ENCODE measurements at places on chromosomes 13 and 19. TPM values are rescaled to one million over a fixed set of nuclear protein-coding genes. Genes with fewer than 3 reads are reported as not detected.

Gene NLRP7
- total RNA-seq: not detected

Gene ONECUT3
- total RNA-seq: not detected

Gene ZNF541
- 0.30 TPM for total RNA-seq

Gene ZNF177
- total RNA-seq: 2.0 TPM

Gene CYP2F1
- total RNA-seq: not detected

DNA sequence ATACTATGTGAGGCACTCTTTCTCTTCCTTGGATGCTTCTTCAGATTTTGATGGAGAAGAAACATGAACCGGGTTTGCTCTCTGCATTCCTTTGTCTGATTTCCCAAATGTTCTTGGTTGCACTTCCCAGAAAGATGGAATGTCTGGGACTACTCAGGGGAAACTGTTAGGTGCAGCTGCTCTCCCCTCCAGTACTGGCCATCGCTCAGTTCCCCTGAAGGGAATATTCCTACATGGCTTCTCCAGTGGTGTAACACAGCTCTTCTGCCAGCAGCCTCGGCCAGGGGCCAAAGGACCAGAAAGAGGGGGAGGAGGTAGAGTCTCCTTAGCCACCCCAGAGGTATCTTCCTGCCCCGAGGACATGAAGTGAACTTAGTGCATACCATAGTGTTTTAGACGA lies 33.5 kb upstream of the SPRY2 start:
- no peak overlapping the region for H3K4me3 ChIP-seq
- no peak overlapping the region for H3K27ac ChIP-seq
- H3K4me1 ChIP-seq: peaks cover 1% of the 10 kb centered on the region
- DNase-seq: no peak
- no peaks in the 10 kb centered on the region for H3K36me3 ChIP-seq

GRCh38 chr13:30846311-30846710 lies 59.8 kb upstream of the MEDAG start:
- no peaks in the 10 kb centered on the region for H3K36me3 ChIP-seq
- H3K27me3 ChIP-seq: no peaks in the 10 kb centered on the region
- no peak for DNase-seq

DNA sequence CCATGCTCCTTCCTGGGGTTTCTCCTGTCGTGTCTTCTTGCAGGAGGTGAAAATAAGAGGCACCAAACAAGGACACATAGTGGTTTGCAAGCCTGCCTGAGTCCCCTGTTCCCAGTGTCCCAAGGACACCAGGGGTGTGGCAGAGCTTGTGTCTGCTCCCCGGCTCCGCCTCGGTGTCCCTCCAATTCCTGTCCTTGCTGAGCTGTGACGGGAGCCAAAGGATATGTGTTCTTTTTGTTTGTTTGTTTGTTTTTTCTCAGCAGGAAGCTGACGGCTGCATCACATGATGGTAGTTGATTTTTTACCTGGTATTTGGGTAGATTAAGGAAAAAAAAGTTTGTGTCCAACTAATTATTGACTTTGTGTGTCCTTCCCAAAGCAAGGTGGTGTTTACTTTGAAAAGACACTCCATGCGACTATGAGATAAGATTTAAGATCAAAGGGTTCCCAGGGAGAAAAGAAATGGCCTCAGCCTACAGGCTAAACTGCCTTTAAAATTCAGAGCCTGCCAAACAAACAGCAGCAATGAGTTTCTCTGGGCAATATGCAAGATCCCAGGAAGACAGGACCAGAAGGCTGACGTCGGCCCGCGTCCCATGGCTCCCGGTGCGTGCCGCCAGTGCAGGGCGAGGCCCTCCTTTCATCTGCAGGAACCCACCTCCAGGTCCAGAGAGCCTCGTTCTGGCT lies 50.8 kb upstream of the XPO4 start:
- H3K27ac ChIP-seq: no peak overlapping the region
- no peaks in the 10 kb centered on the region for H3K36me3 ChIP-seq
- H3K4me3 ChIP-seq: no peak overlapping the region
- DNase-seq: no peak
- H3K27me3 ChIP-seq: peaks cover 2% of the 10 kb centered on the region
- no peaks in the 10 kb centered on the region for H3K4me1 ChIP-seq

- no peak overlapping the region for H3K27ac ChIP-seq
- no peaks in the 10 kb centered on the region for H3K4me1 ChIP-seq
- no peaks in the 10 kb centered on the region for H3K36me3 ChIP-seq
- H3K4me3 ChIP-seq: no peak overlapping the region
- DNase-seq: no peak
Measured at GRCh38 chr19:56266051-56266450, 6.5 kb upstream of the EDDM13 start.

- no peaks in the 10 kb centered on the region for H3K27me3 ChIP-seq
- no peak overlapping the region for H3K27ac ChIP-seq
- DNase-seq: no peak
Measured at GRCh38 chr19:24101459-24102115, 14.6 kb downstream of the ZNF254 start.

GRCh38 chr13:45861322-45861721 lies 9.8 kb upstream of the SIAH3 start:
- no peak for DNase-seq
- H3K27me3 ChIP-seq: no peaks in the 10 kb centered on the region
- no peak overlapping the region for H3K4me3 ChIP-seq
- H3K27ac ChIP-seq: no peak overlapping the region

DNA sequence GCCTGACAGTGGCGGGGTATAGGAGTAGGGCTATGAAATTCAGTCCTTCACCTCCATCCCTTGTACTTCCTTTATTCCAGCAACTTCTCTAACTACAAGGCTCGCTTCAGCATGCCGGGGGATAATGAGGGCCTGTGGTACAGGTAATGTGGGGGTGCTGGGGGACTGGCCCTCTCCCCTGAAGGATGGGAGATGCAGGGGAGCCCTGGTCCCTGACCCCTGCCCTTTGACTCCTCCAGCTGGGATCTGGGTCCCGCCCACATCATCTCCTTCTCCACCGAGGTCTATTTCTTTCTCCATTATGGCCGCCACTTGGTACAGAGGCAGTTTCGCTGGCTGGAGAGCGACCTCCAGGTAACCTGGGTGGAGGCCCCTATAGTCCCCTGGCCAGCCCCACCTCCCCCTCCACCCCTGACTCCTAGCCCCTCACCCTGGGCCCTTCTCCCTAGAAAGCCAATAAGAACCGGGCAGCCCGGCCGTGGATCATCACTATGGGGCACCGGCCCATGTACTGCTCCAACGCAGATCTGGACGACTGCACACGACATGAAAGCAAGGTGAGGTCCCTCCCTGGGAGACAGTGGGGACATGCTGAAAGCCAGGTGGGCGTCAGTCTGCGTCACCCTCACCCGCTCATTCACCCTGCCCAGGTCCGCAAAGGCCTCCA lies 16.5 kb downstream of the ACP7 start:
- no peak overlapping the region for H3K4me3 ChIP-seq
- no peaks in the 10 kb centered on the region for H3K4me1 ChIP-seq
- no peak overlapping the region for H3K27ac ChIP-seq
- DNase-seq: no peak
- H3K36me3 ChIP-seq: no peaks in the 10 kb centered on the region

DNA sequence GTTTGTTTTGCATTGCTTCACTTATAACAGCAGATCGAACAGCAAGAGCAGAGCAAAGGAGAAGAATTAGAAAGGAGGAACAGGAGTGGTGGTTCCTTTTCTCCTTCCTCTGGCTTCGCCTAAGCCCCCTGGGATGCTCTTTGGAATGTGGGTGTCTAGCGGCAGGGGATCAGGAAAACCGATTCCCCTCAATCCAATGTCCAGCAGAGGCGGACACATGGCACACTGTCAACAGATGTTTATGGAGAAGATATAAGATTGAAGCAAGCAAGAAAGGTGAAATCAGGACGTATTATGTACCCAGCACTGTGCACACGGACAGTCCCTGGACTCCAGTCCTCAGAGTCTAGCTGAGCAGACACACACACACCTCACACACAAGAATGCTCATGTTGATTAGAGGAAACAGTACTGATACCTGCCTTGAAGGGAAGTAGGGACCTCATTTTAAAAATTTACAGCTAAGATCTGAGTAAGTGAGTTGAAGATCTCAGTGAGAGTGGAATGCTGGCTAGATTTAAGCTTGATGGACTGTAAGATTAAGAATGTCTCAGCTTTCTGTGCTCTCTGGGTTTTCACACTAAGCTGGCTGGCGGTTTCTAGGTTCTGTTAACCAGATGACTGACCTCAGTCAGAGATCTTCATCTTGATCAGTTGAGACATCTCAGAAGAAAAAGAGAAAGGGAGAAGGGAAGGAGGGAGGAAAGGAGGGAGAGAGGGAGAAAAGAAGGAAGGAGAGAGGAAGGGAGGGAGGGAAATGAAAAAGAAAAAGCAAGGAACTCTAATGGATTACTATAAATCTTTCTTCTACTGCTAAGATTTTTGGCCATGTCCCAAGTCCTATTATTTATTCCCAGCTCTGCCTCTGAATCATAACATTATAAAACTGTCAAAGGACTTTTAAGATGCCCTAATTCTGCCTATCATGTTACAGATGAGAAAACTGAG lies 44.8 kb downstream of the FLT1 start:
- H3K27ac ChIP-seq: no peak overlapping the region
- no peaks in the 10 kb centered on the region for H3K27me3 ChIP-seq
- H3K4me1 ChIP-seq: no peaks in the 10 kb centered on the region
- no peaks in the 10 kb centered on the region for H3K36me3 ChIP-seq
- DNase-seq: no peak

GRCh38 chr19:30718707-30719106 lies 346.5 kb downstream of the ZNF536 start:
- H3K27ac ChIP-seq: no peak overlapping the region
- H3K4me3 ChIP-seq: no peak overlapping the region
- no peaks in the 10 kb centered on the region for H3K36me3 ChIP-seq
- H3K27me3 ChIP-seq: no peaks in the 10 kb centered on the region
- DNase-seq: no peak
- H3K4me1 ChIP-seq: no peaks in the 10 kb centered on the region

DNA sequence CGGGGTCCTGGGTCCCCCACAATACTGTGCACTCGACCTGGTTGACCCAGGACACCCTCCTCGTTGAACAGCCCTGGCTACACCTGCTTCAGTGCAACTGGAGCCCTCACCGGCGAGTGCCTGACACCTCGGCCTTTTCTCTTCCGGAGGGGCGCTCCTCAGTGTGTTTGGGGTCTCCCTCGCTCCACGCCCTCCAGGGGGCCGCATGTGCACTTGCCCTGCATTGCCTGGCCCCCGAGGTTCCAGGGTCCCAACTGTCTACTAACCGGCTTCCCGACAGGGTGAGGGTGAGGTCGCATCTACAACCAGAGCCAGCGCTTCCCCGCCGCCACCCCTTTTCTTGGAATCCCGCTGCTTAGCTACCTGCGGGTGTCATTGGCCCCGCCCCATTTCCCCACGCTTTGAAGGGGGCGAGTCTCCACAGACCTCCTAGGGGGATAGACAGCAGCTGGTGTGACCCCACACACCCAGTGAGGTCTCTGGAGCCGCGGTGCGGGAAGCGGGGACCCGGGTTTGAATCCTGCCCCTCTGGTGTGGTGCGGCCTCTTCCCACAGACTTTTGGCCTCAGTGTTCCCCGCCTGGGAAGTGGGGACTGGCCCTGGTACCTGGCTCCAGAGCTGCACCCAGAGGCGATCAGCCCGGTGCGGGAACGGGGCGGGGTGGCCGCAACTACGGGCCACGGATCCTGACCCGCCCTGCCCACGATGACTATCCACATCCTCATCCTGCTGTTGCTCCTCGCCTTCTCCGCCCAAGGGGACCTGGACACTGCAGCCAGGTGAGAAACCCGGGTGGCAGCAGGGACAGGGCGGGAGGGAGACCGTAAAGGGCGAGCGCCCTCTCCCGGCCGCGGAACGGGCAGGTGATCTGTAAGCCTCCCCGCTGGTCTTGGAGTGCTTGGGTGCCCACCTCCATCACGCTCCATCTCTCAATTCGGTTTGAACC lies at the start of gene ADM5:
Gene ADM5, plus strand, starts transcription at position 462 of the 946 bp plus-strand sequence. Its CDS starts 244 bp downstream, at position 706.
- H3K27ac ChIP-seq: no peak within 1 kb of the TSS
- H3K4me1 ChIP-seq: no peaks in the 10 kb centered on the region
- peak; percentile 82 for DNase-seq
- H3K36me3 ChIP-seq: peaks cover 8% of the 10 kb centered on the region
- peak within 1 kb of the TSS; percentile 3 for H3K4me3 ChIP-seq

- H3K4me3 ChIP-seq: no peak overlapping the region
- H3K27ac ChIP-seq: no peak overlapping the region
- no peaks in the 10 kb centered on the region for H3K4me1 ChIP-seq
- H3K27me3 ChIP-seq: no peaks in the 10 kb centered on the region
- H3K36me3 ChIP-seq: no peaks in the 10 kb centered on the region
Measured at GRCh38 chr19:16605553-16605994, 22.4 kb downstream of the MED26 start.

- no peaks in the 10 kb centered on the region for H3K4me1 ChIP-seq
- no peaks in the 10 kb centered on the region for H3K36me3 ChIP-seq
- no peaks in the 10 kb centered on the region for H3K27me3 ChIP-seq
- no peak overlapping the region for H3K4me3 ChIP-seq
- peak; percentile 75 for DNase-seq
- no peak overlapping the region for H3K27ac ChIP-seq
Measured at GRCh38 chr19:6023085-6023682, 45.2 kb upstream of the RANBP3 start.

- H3K27me3 ChIP-seq: no peaks in the 10 kb centered on the region
- no peaks in the 10 kb centered on the region for H3K4me1 ChIP-seq
- H3K27ac ChIP-seq: peak overlapping the region; percentile 1
- DNase-seq: no peak
- H3K36me3 ChIP-seq: no peaks in the 10 kb centered on the region
Measured at GRCh38 chr13:44932850-44933251, 56.4 kb downstream of the NUFIP1 start.

DNA sequence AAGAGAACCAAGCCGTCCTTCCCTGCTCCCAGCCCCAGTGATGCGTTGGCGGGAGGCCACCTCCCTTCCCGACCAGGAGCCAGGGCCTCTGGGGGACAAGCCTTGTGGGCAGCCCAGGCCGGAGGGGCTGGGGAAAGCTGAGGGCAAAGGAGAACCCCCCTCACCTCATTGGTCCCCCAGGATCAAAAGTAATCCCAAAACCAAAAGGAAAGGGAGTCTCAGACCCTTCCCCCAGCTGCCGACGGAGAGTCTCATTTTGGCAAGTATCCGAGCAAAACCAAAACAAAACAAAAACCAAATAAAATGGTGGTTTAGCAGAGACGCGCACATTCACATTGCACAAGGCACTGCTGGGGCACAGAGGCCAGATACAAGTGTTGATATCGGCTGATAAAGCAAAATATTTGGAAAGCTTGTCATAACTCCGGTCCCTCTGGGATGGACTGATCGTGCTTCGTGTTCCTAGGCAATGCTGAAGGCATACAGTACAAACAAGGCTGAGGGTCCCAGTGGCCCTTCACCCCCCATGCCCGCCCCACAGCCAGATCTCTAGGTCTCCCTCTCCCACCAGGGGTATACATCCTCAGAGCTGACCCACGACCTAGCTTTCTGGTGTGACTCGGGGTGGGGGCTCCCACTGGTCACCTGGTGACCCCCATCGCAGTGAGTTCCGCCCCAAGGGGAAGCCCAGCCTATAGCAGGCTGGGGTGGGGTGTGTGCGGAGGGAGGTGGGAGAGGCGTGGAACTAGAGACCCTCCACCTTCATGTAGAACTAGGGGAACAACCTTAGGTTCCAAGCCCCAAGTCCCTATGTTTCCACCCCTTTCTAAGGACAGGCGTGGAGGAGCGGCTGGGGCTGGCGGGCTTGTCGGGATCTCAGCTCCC lies 2.1 kb downstream of the CEBPA start:
- no peaks in the 10 kb centered on the region for H3K27me3 ChIP-seq
- no peak for DNase-seq
- H3K4me1 ChIP-seq: no peaks in the 10 kb centered on the region
- no peak overlapping the region for H3K27ac ChIP-seq

- H3K4me3 ChIP-seq: no peak overlapping the region
- H3K27me3 ChIP-seq: no peaks in the 10 kb centered on the region
- peaks cover 4% of the 10 kb centered on the region for H3K4me1 ChIP-seq
- H3K36me3 ChIP-seq: no peaks in the 10 kb centered on the region
- DNase-seq: no peak
Measured at GRCh38 chr13:40508127-40508526, 158.3 kb downstream of the FOXO1 start.

Data from aorta (tissue), 5 donors.